Muscle of back (tissue), 13 donors: ENCODE measurements at places on chromosomes 2 and 18. TPM values are rescaled to one million over a fixed set of nuclear protein-coding genes. Genes with fewer than 3 reads are reported as not detected.

GRCh38 chr18:48687346-48688042, 148.7 kb downstream of the CTIF start:
- DNase-seq = no peak

DNA sequence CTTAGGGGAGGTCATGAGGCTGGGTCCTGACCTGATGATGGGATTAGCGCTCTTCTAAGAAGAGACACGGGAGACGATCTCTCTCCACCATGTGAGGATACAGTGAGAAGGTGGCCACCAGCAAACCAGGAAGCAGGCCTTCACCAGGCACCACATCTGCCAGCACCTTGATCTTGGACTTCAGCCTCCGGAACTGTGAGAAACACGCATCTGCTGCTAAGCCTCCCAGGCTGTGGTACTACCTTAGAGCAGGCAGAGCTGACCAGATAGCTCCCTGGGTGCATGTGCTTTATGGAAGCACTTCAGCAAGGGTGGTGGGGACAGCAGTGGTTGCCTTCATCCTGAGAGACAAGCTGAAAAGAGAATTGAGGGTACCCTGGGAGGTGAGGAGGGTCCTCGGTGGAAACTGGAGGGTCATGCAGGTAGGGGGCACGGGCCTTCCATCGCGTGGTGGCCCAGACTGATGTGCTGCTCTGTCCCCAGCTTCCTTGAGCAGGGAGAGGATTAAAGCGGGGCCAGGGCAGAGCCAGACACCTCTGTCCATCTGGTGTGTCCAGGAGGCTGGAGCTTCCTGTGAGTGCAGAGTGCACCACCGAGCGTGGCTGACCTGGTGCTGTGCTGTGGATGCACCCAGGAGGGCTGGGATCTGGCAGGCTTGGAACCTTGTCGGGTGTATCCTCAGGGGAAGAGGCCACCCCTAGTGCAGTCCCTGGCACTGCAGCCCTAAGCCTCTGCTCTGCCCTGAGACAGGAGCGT, 42.9 kb upstream of the HS6ST1 start:
- no peak for DNase-seq

- DNase-seq = no peak
These were observed 23.9 kb downstream of the RBMS1 start for GRCh38 chr2:160469621-160470204.

DNA sequence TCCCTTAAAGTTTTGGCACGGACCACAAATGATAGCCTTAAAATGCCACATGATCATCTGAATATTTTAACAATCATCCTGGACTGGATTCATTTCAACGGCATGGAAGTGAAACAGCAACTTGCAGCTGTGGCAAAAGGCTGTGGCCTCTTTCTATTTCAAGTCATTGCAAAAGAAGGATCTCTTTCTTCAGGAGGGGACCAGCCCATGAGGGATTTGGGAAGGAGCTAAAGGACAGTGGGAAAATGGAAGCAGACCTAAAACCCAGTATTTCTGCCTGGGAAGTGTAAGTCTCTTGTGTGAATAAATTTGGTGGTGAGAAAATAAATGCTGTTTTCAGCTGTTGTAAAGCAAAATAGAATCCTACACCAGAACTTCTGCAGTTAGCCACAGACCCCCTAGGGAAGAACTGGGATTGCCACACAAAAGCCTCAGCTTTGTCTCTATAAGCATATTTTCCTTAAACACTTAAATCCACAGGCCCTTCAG, 107.3 kb upstream of the ZFP36L2 start:
- DNase-seq = no peak

Gene SLC11A1
- polyA plus RNA-seq = 0.67 TPM

Gene CACNB4
- 4.8 TPM for polyA plus RNA-seq
